ENCODE measurements at places on chromosomes 6 and 20. TPM values are rescaled to one million over a fixed set of nuclear protein-coding genes. Genes with fewer than 3 reads are reported as not detected.

Gene LIN28B
- not detected for total RNA-seq

Gene CYP24A1
- 0.27 TPM for total RNA-seq

Gene THBS2
- total RNA-seq, result not detected

Gene SAMD10
- total RNA-seq, result 27.7 TPM

Gene SLC17A3
- total RNA-seq, result not detected

GRCh38 chr6:112296122-112296521 lies 41.8 kb upstream of the LAMA4 start:
- DNase-seq, result no peak

DNA sequence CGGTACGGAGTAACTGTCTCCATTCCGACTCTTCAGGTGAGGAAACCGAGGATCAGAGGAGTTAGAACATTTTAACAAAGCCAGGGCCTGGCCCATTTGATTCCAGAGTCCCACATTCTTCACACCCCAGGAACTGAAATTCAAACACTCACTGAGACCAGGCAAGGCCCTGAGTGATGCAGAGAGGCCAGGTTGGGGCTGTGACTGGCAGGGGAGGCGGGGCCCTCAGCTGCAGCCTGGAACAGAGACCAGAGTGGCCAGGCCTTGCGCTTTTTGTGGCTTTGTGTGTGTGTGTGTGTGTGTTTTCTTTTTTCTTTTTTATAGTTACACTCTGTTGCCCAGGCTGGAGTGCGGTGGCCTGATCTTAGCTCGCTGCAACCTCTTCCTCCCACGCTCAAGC lies 57.2 kb downstream of the BCAS4 start:
- DNase-seq, result no peak

- DNase-seq, result peak; percentile 55
These were observed 52.8 kb downstream of the GTF2H5 start for GRCh38 chr6:158220786-158221442.

GRCh38 chr20:57746201-57746600 lies 36.4 kb upstream of the PMEPA1 start:
- no peak for DNase-seq

GRCh38 chr6:141388666-141389065 lies 744.1 kb upstream of the GJE1 start:
- no peak for DNase-seq

- DNase-seq, result no peak
These were observed 14.9 kb downstream of the ATXN1 start for GRCh38 chr6:16746401-16746800.

GRCh38 chr6:42239333-42239732 lies 21.7 kb upstream of the MRPS10 start:
- DNase-seq, result no peak

DNA sequence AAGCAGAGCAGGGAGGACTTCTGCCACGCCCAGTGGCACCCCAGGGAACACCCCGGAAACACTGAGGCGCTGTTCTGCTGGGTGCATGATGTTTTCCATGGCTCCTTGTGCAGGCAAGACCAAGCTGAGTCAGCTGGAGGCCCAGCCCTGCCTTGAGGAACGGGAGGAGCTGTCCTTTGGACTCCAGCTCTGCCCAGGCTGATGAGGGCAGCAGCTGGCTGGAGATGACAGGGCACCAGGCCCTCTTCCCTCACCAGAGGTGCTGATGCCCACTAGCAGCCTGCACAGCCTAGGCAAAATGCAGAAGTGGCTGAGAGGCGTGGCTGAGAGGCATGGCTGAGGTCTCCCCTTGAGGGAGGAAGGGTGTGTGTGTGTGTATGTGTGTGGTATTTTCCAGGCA lies 2.4 kb downstream of the C6orf132 start:
- DNase-seq, result peak; percentile 79

DNA sequence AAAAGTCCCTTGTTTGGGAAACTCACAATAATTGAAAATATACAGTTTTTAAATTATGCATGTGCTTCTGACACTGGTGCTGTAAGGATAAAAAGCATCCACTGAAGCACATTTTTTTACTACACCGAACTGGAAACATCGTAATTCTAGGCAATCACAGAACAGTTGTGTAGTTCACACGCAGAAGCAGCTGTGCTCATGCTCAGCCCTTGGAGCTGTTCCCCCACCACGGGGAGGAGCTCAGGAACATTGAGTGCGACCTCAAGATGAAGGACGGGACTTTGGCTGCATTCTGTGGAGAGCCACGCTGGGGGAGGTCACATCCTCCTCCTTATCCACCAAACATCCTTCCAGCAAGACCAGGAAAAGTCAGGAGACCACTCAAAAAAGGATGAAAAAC lies 466.3 kb upstream of the CDH4 start:
- DNase-seq, result no peak

DNA sequence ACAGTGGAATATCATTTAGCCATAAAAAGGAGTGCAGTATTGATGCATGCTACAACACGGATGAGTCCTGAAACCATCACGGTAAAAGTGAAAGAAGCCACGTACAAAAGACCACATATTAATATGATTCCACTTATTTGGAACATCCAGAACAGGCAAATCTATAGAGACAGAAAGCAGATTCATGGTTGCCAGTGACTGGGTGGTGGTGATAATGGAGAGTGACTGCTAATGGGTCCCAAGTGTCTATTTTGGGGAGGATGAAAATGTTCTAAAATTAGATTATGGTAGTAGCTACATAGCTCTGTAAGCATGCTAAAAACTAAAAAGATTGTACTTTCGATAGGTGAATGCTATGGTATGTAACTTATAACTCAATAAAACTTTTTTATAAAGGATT lies 18.4 kb upstream of the CCND3 start:
- DNase-seq, result no peak

GRCh38 chr6:143958839-143959399 lies 49.1 kb downstream of the PLAGL1 start:
- no peak for DNase-seq

- no peak for DNase-seq
These were observed 109.0 kb upstream of the FLRT3 start for GRCh38 chr20:14446446-14446845.

GRCh38 chr20:29443819-29444218 lies 1813.6 kb upstream of the DEFB115 start:
- no peak for DNase-seq

DNA sequence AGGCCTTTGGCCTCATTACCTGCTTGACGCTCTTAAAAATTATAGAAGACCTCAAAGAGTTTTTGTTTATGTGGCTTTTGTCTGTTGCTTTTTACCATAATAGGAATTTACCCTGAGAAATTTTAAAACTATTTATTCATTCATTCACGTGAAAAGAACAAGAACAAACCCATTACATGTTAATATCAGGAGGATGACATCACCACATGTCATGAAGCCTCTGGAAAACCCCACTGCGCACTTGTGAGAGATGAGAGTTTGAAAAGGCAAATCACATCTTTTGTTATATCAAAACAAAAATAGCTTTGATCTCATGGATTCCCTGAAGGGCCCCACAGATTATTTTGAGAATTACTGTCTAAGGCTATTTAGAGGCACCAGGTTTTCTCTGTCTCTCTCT lies 61.3 kb upstream of the EYA2 start:
- DNase-seq, result no peak

DNA sequence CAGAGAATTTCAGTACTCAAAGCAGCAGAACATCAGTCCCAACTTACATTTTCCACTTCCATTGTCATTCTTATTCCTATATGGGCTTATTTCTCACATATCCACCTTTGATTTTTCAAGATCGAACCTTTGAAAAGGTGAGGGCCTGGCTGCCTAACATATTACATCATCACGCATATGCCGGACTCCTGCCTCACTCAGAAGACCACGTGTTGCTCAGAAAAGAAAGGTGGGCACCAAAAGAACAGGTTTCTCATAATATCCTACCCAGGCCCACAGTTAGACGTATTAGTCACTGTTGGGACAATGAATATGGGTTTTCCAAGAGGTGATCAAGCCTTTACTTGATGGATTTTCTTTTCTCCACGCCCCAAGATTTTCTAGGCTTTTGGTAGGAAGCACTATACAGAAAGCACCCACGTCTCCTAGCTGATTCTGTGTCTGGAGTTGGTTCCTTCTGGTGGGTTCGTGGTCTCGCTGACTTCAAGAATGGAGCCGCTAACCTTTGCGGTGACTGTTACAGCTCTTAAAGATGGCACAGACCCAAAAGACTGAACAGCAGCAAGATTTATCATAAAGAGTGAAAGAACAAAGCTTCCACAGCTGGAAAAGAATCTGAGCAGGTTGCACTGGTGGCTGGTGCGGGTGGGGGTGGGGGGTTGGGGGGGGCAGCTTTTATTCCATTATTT lies 168.9 kb downstream of the ATXN1 start:
- peak; percentile 12 for DNase-seq

All from hematopoietic multipotent progenitor cell (in vitro differentiated cells).